Naive thymus-derived CD8-positive, alpha-beta T cell (primary cell): ENCODE measurements at places on chromosomes 12 and 14. TPM values are rescaled to one million over a fixed set of nuclear protein-coding genes. Genes with fewer than 3 reads are reported as not detected.

The TROAP gene
- not detected for polyA plus RNA-seq

The ADAM20 gene
- not detected for polyA plus RNA-seq

The ANHX gene
- not detected for polyA plus RNA-seq

GRCh38 chr12:116959198-116959460, 48.4 kb downstream of the FBXW8 start:
- peaks cover 1% of the 10 kb centered on the region for H3K36me3 ChIP-seq
- no peak overlapping the region for H3K4me3 ChIP-seq
- no peak for DNase-seq
- H3K4me1 ChIP-seq, result peaks cover 17% of the 10 kb centered on the region
- no peak overlapping the region for H3K27ac ChIP-seq
- H3K27me3 ChIP-seq, result no peaks in the 10 kb centered on the region

- no peak overlapping the region for H3K27ac ChIP-seq
- no peaks in the 10 kb centered on the region for H3K27me3 ChIP-seq
- no peak for DNase-seq
- no peaks in the 10 kb centered on the region for H3K36me3 ChIP-seq
- H3K4me1 ChIP-seq, result no peaks in the 10 kb centered on the region
Measured at GRCh38 chr12:84464616-84465015, 448.0 kb downstream of the SLC6A15 start.

DNA sequence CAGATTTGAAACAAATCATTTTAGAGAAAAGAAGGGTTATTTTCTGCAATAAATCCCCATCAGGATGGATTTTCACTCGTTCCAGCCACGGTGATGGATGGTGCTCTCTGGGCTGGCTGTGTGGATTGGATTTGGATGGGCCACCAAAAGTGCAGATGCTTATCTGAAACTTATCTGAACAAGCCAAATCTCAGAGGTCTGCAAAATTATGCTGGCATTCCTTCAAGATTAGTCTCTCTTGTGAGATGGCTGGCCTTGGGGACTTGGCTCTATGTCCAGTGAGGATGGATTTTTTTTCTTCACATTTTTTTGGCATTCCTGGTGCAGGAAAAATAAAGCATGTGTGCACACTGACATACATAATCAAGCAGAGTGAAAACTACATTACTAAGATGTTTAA, 341.9 kb downstream of the GXYLT1 start:
- no peak overlapping the region for H3K4me3 ChIP-seq
- H3K27me3 ChIP-seq, result no peaks in the 10 kb centered on the region
- DNase-seq, result no peak
- H3K36me3 ChIP-seq, result no peaks in the 10 kb centered on the region
- no peak overlapping the region for H3K27ac ChIP-seq

DNA sequence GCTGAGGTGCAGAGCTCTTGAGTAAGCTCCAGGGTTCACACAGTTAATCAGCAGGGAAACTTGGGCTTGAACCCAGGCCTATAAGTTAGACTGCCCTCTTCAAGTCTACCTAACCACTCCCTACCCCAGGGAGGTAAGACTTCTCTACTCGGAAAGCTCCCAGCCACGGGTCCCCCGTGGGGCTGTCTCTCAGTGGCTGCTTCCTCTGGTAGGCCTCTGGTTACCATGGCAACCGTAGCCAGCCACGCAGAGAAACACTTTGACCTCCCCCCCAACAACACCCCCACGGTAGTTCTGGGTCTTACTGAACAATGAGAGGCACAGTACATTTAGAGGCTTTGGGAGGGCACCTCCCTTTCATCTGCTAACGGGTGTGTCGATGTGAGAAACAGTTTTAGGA, 245.2 kb downstream of the AACS start:
- no peak overlapping the region for H3K4me3 ChIP-seq
- H3K36me3 ChIP-seq, result no peaks in the 10 kb centered on the region
- no peak for DNase-seq
- H3K27me3 ChIP-seq, result peaks cover 6% of the 10 kb centered on the region

- no peak for DNase-seq
- H3K4me3 ChIP-seq, result no peak overlapping the region
- H3K27ac ChIP-seq, result no peak overlapping the region
Measured at GRCh38 chr12:103547929-103548328, 39.1 kb upstream of the STAB2 start.

DNA sequence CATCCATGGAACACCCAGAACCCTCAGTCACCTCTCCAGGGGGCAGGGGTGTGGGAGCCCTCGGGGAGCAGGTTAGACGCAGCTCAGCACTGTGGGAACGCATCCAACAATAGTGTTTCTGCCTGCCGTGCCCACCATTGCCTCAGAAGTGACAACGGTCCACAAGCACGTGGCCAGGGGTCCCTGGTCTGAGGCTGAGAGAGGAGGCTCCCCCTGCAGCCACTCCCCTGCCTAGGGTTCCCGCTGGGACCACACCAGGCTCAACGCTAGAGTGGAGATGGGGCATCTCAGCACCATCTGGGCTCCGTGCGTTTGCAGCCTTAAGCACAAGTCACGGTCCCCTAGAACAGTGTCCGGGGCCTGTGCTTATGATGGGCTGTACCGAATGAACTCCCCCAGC, 62.7 kb downstream of the TESC start:
- H3K4me3 ChIP-seq, result no peak overlapping the region
- no peak overlapping the region for H3K27ac ChIP-seq
- no peak for DNase-seq

DNA sequence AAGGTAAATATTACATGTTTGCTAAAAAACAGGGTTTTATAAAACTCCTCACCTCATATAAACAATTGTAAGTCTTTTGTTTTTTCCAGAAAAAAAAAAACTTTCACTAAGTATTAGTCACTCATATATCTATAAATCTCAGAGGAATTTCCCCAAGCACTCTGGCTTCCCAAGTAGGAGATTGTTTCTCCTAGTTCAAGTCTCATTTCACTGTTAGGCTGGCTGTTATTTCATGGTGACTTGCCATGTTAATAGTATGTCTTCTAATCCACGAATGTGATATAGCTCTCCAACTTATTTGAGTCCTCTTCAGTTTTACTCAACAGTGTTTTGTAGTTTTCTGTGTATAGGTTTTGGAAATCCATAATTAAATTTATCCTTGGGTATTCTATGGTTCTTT, 61.6 kb downstream of the CAPZA3 start:
- no peak overlapping the region for H3K27ac ChIP-seq
- H3K4me1 ChIP-seq, result no peaks in the 10 kb centered on the region
- no peaks in the 10 kb centered on the region for H3K36me3 ChIP-seq

- H3K27me3 ChIP-seq, result peaks cover 12% of the 10 kb centered on the region
- H3K4me1 ChIP-seq, result no peaks in the 10 kb centered on the region
- DNase-seq, result no peak
- no peak overlapping the region for H3K27ac ChIP-seq
Measured at GRCh38 chr12:91144053-91144452, 32.8 kb upstream of the LUM start.

- H3K36me3 ChIP-seq, result no peaks in the 10 kb centered on the region
- no peak overlapping the region for H3K4me3 ChIP-seq
- H3K4me1 ChIP-seq, result peaks cover 2% of the 10 kb centered on the region
- no peaks in the 10 kb centered on the region for H3K27me3 ChIP-seq
- H3K27ac ChIP-seq, result no peak overlapping the region
- DNase-seq, result peak; percentile 3
Measured at GRCh38 chr12:117105902-117106301, 6.7 kb upstream of the TESC start.

DNA sequence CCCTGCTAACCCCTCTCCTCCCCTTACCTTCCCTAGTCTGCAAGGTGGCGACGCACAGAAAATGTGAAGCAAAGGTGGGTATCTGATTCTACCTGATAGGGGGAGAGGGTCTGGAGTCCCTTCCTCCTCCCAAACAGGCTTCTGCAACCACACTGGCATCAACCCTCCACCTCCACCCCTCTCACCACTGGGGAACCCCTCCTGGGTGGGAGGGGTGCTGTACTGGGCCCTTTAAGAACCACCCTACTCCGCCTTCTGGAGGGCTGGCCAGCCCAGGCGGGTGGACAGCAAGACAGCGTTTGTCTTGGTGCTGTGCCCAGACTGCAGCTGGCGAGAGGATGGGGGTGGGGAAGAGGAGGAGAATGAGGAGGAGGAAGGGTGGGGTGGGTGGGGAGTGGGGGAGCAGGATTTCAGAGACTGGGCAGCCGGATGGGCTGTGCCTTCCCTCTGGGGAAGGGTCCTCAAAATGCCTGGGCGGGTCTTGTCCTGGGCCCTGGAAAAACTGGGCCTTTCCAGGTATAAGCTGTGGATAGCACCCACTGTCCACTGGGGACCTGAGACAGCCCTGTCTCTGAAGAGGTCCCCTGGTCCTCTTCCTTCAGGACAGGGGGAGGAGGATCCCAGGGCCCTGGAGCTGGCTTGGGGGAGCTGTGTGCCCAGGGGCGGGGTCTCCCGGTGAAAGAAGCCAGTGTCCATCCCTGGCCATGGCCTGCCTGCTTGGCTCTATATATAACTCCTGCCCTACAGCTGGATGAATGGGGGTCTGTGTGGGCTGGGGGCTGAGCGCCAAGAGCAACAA, 2.8 kb downstream of the TNS2 start:
- H3K27ac ChIP-seq, result peak overlapping the region; percentile 56
- peaks cover 19% of the 10 kb centered on the region for H3K4me1 ChIP-seq
- no peaks in the 10 kb centered on the region for H3K36me3 ChIP-seq
- DNase-seq, result no peak
- no peak overlapping the region for H3K4me3 ChIP-seq
- H3K27me3 ChIP-seq, result no peaks in the 10 kb centered on the region

- H3K4me3 ChIP-seq, result no peak overlapping the region
- DNase-seq, result no peak
- no peaks in the 10 kb centered on the region for H3K27me3 ChIP-seq
- no peaks in the 10 kb centered on the region for H3K36me3 ChIP-seq
Measured at GRCh38 chr12:72540811-72541210, 268.6 kb downstream of the TRHDE start.

DNA sequence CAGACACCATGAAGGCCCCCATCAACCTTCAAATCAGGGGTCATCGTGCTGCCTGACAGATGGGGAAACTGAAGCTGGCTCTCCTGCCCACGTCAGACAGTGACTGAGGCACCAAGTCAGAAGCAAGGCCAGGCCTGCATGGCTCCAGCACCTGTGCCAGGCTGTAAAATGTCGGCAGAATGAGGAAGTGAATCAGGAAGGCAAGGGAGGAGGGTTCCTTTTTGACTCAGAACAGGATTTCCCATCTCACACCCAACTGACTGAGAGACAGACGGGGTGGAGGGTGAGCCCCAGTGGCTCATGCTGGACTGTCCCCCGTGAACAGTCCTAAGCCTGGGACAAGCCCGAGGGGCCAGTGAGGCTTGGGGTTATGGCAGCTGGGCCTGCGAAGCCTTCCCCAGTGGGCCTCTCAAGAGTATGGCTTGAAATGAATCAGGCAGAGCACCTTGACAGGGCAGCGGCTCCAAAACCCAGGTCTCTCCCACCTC, 20.9 kb downstream of the SYNE3 start:
- DNase-seq, result no peak
- H3K27ac ChIP-seq, result peak overlapping the region; percentile 81
- H3K4me1 ChIP-seq, result peaks cover 24% of the 10 kb centered on the region
- H3K36me3 ChIP-seq, result peaks cover under 1% of the 10 kb centered on the region

- H3K4me3 ChIP-seq, result peak within 1 kb of the TSS; percentile 91
- H3K36me3 ChIP-seq, result no peaks in the 10 kb centered on the region
- no peak for DNase-seq
- H3K27me3 ChIP-seq, result no peaks in the 10 kb centered on the region
Measured at GRCh38 chr12:53231921-53232645, at the start of gene RARG. RARG (minus strand) TSS chr12:53232209; CDS start chr12:53227545, 4,664 bp downstream.

- no peak overlapping the region for H3K4me3 ChIP-seq
- H3K27ac ChIP-seq, result no peak overlapping the region
- DNase-seq, result no peak
- no peaks in the 10 kb centered on the region for H3K27me3 ChIP-seq
- H3K36me3 ChIP-seq, result no peaks in the 10 kb centered on the region
Measured at GRCh38 chr14:42014301-42014700, 407.6 kb downstream of the LRFN5 start.

DNA sequence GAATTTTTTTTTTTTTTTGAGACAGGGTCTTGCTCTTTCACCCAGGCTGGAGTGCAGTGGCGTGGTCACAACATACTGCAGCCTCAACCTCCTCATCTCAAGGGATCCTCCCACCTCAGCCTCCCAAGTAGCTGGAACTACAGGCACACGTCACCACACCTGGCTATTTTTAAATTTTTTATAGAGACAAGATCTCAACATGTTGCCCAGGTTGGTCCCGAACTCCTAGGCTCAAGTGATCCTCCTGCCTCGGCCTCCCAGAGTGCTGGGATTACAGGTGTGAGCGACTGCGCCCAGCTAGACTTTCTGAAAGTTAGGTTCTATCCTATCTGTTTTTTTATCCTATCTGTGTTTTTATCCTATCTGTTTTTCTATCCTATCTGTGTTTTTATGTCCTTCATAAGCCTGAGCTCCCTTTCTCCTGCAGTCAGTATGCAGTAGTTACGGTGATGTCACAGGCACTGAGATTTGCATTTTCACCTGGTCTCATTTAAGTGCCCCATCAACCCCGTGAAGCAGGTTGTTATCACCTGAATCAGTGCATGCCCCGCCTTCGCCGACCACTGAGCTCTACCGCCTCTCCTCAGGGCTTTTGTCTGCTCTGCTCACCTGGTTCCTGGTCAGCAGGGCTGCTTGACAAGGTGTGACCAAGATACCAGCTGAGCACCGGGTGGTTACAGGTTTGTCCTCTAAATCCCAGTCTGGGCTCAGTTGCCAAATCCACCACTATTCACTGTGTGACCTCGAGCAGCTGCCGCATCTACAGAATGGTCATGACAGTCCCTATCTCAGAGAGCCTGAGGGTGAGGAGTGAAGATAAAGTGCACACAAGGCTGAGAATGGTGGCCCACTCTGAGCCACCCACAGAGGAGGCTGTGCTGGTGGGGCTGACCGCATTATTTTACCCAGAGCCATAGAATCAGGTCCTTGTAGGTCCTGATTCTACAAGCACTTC, 33.1 kb downstream of the SYNDIG1L start:
- H3K27ac ChIP-seq, result no peak overlapping the region
- no peaks in the 10 kb centered on the region for H3K4me1 ChIP-seq
- no peaks in the 10 kb centered on the region for H3K36me3 ChIP-seq
- H3K27me3 ChIP-seq, result peaks cover 5% of the 10 kb centered on the region

DNA sequence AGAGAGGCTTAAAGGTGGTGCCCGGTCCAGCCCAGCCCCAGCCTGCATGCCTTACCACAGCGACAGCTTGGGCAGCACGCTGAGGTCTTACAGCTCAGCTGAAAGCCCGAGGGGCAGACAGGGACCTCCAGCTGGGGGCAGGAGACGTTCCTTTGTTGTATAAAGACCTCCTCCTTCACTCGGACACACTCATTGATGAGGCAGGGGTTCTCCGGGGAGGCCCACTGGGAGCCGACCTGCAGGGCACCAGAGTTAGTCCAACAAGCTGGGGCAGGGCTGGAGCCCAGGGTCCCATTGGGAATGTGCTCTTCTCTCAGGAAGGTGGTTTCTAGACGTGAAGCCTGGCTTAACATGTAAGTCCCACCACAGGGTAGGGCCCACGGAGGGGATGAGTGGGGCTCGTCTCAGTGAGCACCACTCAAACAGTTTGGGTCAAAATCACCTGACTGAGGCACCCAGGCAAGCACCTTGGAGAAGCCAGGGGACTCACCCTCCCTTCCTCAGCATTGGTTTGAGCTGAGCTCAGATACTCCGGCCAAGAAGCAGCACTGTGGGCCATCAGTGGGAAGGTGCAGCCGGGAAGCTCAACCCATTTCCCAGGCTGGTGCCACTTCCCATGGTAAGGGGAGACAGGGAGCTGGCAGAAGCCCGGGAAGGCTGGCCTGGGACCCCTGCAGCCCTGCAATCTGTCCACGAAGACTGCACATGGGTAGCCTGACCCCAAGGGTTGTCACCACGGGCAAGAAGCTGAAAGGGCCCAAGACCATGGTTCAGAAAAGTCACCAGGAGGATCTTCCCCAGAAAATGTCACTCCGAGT, 24.3 kb upstream of the ANO2 start:
- H3K27me3 ChIP-seq, result peaks cover 15% of the 10 kb centered on the region
- no peak overlapping the region for H3K4me3 ChIP-seq
- H3K4me1 ChIP-seq, result peaks cover 5% of the 10 kb centered on the region
- H3K36me3 ChIP-seq, result no peaks in the 10 kb centered on the region
- DNase-seq, result no peak
